ENCODE measurements at places on chromosomes 4 and X.
A peak's percentile ranks its signal among the peaks of the same experiment; 100 is the strongest.

- DNase-seq = no peak
Observed at GRCh38 chr4:165986956-165987698, 114.1 kb downstream of the TLL1 start.

DNA sequence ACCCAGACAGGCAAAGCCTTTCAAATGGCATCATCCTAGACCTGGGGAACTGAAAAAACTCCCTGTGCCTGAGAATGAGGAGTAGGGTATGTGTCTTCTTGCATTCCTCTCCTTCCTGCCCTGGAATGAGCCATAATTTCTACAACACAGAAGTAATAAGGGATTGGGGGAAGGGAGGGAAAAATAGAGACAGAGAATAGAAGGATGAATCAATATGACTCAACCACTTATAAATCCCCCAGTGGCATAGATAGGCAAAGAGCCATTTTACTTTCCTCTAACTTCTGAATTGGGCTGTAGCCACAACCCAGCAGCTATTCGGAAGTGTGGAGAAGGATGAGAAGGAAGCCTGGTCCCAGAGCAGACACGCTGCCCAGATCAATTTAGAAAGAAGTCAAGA, 99.9 kb downstream of the NHS start:
- no peak for DNase-seq

- DNase-seq = no peak
Observed at GRCh38 chr4:136918772-136919171, 613.5 kb downstream of the PCDH18 start.

GRCh38 chrX:133444952-133445831, 29.9 kb upstream of the GPC4 start:
- peak; percentile 24 for DNase-seq

DNA sequence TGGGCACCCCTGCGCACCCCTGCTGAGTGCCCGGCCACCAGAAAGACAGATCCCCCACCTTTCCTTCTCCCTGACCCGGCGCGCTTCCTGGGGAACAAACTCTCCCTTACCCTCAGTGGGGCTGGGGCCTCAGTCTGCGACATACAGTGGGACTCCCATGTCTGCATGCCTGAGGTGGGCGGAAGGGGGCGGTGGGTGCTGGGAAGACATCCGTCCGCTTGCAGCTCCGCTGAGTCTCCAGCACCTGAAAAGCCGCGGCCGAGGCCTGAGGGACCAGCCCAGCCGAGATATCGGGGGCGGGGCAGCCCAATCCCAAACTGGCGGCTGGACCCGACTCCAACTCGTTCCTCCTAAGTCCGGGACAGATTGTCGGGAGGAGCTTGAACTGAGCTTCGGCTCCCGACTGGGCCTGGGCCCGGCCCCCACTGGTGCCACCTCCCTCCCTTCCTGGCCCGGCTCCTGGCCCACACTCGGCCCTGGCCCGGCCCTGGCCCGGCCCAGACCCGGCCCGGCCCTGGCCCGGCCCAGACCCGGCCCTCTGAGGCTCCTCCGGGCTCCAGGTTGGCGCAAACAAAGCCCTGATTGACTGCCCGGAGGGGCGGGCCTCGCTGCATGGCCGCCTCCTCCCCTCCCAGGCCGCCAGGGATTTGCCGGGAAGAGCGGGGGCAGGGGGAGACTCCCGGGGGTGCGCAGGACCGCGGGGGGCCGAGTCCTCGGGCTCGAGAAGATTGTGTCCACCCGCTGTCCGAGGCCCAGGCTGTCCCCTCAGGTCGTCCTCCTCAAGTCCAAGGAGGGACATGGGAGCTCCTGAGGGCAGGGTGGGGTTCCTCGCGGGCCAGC, 877 bp upstream of the SLC16A2 start:
- DNase-seq = peak; percentile 74

DNA sequence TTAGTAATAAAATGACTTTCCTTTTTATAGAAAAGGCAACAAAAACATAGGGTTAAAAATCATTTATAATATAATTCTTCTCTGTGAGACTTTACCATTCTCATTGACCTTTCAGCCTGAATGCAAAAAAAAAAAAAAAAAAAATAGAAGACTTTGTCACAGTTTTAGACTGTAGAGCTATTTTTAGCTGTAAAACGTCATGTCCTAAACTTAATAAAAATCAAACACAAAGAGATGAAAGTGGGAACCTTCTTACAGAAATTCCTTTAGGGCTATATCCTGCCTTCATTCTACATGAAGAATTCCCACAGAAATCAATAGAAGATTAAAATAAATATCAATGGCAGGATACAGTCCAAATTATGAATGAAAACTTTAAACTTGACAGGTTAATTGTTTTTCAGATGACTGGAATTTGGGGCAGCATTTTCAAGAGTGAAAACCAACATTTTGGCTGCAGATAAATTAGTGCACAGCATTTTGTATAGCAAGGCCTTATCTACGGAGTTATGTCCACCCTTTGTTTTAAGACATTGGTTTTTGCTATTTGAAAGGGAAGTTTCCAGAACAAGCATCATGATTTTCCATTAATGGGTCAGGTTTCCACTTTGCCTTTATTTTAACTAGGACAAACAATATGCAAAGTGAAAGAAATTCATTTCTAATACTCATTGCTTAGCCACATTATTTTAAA, 219.5 kb downstream of the SPCS3 start:
- no peak for DNase-seq

DNA sequence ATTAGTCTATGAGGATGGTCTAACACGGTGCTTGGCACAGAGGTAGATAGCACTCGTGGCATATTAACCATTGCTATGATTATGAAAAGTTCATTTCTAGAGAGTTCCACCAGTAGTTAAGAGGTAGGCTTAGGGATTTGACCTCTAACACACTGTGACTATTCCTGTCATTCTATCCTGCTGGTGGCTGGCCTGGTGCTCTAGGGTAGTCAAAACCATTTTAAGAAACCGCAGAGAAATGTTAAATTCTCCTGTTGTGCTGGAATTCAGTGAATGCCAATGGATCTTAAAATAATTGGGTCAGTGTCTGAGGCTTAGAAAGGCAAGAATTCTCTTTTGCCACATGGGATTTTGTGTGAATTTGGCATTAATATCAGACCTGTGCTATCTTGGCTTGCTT, 53.9 kb downstream of the VGLL1 start:
- no peak for DNase-seq

DNA sequence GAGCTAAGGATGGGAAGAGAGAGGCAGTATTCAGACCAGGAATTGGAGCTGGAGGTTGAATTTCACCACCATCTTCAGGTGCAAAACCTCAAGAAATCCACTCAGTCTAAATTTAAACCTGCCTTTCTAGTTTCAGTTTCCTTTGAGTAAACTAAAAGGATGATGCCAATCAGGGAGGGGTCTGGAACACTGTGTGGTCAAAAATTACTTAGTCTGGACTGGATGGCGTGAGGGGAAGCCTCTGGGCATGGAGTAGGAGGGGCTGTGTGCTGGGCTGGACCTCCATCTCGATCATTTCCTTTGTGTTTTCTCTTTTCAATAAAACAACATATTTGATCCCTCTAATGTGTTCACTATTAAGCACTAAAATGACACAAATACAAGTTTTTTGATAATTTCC, 120.1 kb downstream of the GC start:
- no peak for DNase-seq

DNA sequence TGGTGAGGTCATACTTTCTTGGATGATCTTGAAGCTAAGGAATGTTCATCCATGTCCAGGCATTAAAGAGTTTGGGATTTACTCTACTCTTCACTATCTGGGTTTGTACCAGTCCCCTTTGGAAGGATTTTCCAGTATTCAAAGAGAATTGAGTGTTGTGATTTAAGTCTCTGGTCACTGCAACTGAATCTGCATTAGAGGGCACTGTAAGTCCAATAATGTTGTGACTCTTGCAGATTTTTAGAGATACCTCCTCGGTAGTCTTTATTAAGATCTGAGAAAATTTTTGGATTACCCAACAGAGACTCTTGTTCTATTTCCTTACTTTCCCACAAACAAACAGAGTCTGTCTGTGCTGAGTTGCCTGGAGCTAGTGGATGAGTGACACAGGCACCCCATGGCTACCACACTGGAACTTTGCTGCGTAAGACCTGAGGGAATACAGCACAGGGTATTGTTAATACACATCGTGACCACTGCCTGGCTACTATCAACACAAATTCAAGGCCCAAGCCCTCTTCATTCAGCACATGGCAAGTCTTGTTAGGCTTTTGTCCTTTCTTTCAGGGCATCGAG, 357.1 kb upstream of the KLHL4 start:
- no peak for DNase-seq

- no peak for DNase-seq
Observed at GRCh38 chr4:87005690-87006425, 71.0 kb downstream of the AFF1 start.

- no peak for DNase-seq
Observed at GRCh38 chrX:103586659-103587058, 1.3 kb downstream of the TCEAL4 start.

DNA sequence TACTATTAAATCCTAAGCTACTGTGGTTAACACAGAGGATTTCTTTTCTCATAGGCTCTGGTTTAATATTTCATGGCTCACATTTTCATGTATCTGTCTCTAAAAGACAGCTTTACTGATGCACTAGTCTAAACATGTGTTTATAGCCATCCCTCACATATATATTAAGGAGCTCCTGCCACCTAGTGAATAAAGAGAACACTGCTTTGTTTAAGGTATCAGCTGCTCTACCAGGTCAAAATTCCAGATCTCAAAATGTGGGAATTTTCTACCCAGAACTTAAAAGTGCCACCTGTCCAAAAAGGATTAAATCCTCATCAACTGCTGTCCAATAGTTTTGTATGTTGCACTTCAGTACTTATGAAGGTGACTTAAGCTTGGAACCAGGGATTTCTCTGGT, 188.5 kb upstream of the TEX13C start:
- DNase-seq = no peak

Data from brain (organoid and tissue), 16 donors.